ENCODE measurements at places on chromosomes 5 and 9.

- no peak for DNase-seq
These were observed 96.7 kb upstream of the ARAP3 start for GRCh38 chr5:141778683-141779082.

- DNase-seq: no peak
These were observed 531.1 kb downstream of the RASEF start for GRCh38 chr9:82531795-82532194.

- no peak for DNase-seq
These were observed 40.0 kb downstream of the KCTD16 start for GRCh38 chr5:144210655-144211054.

DNA sequence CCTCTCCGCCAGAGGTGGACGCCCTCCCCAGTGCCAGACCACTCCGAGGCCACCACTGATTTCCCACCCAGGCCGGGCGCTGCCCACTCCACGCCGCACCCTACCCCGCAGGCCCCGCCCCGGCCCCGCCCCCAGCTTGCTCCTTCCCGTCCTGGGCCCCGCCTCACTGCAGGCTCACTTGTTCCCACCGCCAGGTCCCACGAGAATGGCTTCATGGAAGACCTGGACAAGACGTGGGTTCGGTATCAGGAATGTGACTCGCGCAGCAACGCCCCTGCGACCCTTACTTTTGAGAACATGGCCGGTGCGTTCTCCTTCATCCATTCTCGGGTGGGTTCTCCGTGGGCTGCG, 6.5 kb downstream of the LRRC26 start:
- no peak for DNase-seq

DNA sequence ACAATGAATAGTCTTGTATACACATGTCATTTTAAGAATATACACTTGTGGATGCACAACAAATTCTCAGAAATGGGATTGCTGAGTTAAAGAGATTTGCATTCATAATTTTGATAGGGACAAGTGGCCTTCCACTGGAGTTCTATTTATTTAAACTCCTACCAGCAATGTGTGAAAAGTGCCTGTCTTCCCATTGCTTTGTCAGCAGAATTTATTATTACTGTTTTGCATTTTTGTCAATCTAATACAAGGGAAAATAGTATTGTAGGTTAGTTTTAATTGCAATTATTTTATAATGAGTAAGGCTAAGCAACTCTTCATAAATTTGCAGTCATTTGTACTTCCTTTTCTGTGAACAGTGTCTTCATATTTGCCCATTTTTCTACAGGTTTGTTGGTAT, 55.0 kb downstream of the C9orf57 start:
- no peak for DNase-seq

DNA sequence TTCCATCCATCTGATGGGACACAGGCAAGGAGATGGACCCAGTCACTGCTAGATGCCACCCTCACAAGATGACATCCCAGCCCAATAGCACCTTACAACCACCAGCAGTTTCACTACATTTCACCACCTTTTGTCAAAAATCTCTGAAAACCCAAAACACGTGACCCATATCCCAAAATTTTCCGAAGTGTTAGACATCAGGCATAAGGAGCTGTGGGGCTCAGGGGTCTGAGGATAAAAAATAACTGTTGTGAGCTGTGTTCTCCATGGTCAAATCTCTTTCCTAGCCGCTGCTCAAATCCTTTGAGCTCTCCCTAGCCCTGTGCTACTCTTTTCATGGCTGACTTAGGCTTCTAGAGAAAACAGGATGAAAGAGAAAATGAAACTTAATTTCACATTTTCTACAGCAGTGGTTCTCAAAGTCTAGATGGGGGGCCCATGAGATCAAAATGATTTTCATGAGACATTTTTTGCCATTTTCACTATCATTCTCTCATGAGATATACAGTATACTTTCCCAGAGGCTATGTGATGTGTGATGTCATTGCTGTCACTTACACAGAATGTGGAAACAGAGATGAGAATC, 40.7 kb downstream of the TIMD4 start:
- DNase-seq: no peak

DNA sequence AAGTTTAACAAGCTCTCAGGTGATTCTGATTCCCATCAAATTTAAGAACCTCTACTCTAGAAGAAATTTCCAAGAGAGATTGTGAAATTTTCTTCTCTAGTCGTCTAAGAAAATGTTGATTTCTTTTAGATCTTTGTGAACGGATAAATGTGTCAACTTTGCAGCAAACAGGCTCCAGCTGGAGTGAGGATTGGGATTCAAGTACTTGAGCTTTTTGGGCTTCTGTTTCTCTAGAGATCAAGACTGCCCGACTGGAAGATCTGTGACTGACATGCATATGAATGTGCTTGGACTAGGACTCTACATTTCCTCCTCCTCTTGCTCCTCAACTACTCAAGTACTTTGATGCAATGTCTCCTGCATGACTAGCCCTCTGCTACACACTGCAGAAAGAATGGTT, 388.3 kb downstream of the TMEM38B start:
- no peak for DNase-seq

GRCh38 chr5:139446956-139447779, 7.8 kb upstream of the DNAJC18 start:
- no peak for DNase-seq

DNA sequence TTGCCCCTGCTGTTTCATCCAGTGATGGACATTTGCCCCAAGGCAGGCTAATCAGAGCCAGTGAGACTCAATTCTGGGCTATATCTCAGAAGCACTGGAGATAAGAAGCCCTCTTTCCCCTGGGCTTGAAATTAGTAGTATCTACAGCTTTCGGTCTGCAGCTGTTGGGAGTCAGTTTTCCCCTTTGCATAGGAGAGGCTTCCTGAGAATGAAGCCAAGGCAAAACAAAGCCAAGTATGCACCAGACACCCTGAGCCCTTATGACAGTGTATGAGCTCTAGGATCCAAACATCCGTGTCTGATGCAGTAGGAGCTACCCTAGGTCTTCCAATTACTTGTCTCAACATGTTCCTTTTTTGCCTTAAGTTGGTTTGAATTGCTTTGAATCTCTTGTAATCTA, 79.2 kb upstream of the PANK3 start:
- no peak for DNase-seq

DNA sequence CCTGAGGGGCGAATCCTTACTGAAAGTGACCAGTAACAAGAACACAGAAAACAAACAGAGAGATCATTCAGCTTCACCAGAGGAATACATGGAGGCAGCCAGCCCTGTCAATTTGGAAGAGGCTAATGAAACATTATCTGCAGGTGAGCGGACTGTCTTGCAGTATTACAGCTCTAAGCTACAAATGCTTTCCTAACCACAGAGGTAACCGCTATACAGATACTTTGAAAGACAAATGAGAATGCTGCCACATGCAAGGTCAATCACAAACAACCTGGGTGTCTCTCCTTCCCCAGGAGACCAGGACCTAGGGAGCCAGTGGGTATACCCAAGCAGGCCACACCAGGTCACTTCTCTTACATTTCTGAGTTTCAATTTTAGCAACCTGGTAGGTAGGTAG, 30.2 kb downstream of the EFNA5 start:
- no peak for DNase-seq

DNA sequence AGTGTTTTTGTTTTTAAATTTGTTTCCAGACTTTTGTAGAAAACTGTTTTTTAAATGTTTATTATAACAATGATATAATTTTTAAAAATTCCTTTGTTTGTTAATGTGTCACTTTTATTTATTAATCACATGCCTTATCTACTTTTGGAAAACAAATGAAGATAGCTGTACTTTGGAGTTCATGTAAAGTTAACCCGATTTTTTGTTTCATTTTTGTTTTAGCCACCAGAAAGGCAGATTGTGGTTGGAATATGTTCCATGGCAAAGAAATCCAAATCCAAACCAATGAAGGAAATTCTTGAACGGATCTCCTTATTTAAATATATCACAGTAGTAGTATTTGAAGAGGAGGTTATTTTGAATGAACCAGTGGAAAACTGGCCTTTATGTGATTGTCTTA, 13.1 kb downstream of the PPIP5K2 start:
- no peak for DNase-seq

DNA sequence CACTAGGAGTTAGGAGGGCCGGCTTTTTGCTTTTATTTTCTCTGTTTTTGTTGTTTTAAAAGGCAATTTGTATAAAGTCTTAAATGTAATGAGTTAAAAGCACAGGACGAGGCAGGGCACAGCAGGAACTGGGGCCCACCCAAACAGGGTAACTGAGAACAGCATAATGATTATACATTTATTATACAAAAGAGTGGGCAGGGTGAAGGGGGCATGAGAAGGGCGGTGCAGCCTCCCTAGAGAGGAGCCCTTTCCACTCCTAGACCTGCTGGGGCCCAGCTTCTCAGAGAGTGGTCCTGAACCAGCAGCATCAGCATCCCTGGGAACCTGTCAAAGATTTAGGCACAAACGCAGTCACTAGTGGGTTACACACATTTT, 438.0 kb downstream of the AGTPBP1 start:
- no peak for DNase-seq

DNA sequence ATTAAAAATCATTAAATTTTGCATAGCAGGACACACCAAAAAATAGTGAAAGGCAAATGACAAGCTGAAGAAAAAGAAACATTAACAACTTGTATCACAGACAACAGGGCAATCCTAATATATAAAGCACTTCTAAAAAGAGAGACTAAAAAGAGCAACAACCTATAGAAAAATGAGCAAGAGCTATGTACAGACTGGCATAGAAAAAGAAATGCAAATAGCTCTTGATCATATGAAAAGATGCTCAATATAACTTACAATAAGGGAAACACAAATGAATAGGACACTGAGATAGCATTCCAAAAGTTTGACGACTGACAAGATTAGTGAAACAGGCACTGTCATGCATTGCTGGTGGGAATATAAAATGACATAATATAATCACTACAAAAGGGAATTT, 235.9 kb downstream of the SEC61B start:
- no peak for DNase-seq

- no peak for DNase-seq
These were observed 83.3 kb downstream of the PTTG1 start for GRCh38 chr5:160504906-160505305.

GRCh38 chr5:73093943-73094342, 26.4 kb upstream of the TMEM171 start:
- no peak for DNase-seq

- DNase-seq: no peak
These were observed 141.4 kb downstream of the LRRC70 start for GRCh38 chr5:62720031-62720441.

DNA sequence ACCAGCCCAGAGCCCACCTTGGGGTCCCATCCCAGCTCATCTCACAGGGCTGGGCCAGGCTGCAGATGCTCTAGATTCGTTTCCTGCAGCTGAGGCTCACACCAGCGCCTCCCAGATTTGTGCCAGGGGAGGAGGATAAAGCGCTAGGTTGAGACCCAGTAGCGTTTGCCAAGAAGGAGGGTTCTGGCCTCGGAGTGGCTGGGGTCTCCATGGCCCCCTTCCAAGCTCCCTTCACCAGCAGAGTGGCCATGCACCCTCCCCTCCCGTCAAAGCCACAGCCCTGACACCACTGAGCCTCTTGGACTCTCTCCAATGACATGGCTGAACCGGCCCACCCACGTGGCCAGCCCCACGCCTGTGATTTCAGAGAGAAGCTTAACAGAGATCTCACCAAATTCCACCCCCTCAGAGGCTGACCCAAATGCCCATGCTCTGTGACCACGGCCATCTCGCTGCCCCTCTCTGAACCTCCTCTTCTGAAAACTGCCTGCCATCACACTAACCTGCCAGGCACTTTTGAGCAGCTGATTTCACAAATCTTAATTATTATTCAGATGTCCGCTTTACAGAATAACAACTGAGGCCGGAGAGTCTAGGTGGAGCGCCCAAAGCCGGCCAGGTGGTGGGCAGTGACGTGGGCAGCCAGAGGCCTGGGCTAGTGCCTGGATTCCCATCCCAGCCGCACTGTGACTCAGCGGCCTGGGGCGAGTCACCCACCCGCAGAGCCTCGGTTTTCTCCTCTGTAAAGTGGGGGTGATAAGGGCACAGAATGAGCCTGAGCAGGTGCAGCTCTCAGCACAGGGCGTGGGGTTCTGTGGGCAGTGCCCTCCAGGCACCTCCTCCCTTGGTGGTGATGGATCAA, 155.7 kb downstream of the C9orf50 start:
- DNase-seq: no peak

GRCh38 chr5:39314591-39314990, 49.7 kb downstream of the C9 start:
- no peak for DNase-seq

DNA sequence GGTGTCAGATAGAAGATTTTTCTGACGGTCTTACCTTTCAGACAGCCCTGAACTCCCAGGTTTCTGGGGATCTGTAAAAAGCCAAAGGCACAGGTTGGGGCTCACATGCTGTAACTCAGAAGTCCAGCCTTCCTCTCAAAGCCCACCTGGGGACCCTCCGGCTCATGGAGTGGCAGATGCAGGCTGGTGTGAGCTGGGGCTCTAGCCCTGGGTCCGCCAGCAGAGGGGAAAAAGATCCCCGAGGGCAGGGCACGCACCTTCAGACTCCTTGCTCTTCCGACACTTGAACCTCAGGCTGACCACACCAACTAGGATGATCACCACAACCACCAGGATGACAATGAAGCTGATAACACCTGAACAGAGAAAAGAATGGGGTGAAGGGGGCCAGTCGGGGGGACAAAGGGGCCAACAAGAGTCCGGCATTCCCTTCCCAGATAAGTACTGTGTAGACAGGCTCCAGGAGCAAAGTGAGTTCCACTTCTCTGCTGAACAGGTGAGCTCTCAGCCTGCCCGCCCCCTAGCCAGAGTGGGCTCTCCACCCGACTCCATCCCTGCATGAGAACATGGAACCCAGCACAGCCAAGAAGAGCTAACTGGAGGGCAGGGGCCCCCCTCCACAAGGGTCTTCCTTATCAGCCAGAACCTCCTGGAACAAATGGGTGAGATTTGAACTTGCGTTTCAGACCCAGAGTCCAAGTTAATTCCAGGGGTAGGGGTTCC, 7.8 kb downstream of the ECSCR start:
- DNase-seq: no peak

DNA sequence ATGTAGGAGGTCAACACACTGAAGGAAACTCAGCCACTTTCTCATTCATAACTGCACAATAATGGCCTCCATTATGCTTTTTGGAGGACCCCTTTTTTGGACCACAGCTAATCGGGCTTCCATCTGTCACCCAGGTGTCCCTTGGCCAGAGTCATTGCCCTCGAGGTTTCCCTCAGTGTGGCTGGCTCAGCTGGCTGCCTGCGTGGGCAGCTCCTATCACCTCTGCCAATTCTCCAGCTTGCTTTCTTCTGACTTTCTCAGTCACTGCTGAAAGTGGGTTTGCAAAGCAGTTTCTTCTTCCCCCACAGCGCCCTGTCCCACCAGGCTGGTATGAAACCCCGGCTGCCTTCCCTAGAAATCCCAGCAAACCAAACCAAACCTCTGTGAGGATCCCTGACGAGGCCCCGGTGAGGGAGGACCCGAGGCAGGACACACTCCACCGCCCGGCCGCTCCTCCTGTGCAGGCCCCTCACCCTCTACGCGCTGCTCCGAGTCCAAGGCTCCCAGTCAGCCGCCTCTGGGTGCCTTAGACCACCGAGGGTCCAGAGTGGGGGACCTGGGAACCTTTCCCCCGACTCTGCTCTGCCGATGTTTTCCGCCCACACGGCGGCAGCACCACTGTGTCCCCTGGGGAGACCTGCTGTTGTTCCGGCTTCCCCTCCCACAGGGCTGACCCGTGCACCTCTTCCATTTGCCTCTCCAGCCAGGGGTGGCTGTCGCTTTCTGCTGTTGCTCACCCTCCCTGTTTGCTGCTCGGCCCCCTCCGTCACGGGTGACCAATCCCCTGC, 109.5 kb downstream of the TENT4A start:
- no peak for DNase-seq

Data from amygdala (tissue), 56 donors.